ENCODE measurements at places on chromosomes 4 and X. TPM values are rescaled to one million over a fixed set of nuclear protein-coding genes. Genes with fewer than 3 reads are reported as not detected.

- H3K27ac ChIP-seq = no peak overlapping the region
- H3K36me3 ChIP-seq = no peaks in the 10 kb centered on the region
- no peak overlapping the region for H3K4me3 ChIP-seq
Observed at GRCh38 chr4:3444351-3445110, 2.8 kb downstream of the HGFAC start.

- DNase-seq = no peak
- H3K36me3 ChIP-seq = no peaks in the 10 kb centered on the region
- H3K4me1 ChIP-seq = no peaks in the 10 kb centered on the region
- no peak overlapping the region for H3K27ac ChIP-seq
Observed at GRCh38 chr4:40214661-40215418, 18.0 kb downstream of the RHOH start.

DNA sequence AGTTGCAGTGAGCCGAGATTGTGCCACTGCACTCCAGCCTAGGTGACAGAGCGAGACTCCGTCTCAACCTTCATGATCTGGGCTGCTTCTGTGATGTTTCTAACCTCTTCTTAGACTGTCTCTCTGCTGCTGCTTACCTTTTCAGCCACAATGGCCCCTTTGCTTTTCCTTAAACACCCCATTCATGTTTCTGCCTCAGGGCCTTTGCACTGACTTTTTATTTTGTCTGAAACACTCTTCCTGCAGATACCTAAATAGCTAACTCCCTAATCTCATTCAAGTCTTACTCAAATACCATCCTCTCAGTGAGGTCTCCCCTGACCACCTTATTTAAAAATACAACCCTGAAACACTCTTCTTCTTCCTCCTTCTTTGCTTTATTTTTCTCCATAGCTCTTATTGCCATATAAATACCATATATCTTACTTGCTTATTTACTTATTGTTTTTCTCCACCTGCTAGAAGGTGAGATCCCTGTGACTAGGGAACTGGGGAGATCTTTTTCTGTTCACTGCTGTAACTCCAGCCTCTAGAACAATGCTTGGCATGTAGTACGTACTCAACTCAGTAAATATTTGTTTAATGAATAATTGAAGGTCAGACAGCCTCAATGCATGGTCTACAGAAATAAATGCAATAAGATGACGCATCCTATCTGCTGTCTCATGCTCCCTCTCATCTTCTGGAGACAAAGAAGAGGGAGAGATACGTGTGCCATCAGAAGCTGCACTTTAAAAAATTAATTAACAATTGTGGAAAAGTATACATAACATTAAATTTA is 43.8 kb upstream of the SETD7 start:
- H3K36me3 ChIP-seq = no peaks in the 10 kb centered on the region
- DNase-seq = no peak
- H3K27me3 ChIP-seq = no peaks in the 10 kb centered on the region

DNA sequence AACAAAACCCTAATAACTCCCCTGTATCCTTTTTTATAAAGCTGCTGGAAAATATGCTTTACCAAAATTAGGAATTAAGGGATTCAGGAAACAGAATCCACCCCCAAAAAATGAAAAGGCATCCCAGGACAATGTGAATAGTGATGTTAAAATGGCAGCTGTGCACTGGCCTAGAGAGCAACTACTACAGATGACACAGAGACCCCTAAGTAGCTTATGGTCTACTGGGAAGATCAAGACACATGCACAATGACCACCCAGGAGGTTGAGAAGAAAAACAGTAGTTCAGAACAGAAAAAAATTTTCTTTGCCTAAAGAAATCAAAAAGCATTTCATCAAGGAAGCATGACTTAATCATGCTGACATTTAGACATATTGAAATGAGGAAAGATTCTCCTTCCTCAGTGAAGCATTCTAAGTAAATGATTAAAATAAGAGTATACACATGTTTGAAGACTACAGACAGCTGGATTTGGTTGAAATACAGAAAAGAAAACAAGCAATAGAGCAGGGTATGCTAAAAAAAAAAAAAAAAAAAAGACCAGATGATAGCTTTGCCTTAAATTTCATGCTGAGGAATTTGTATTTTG is 117.3 kb downstream of the WDFY3 start:
- no peaks in the 10 kb centered on the region for H3K4me1 ChIP-seq
- H3K36me3 ChIP-seq = no peaks in the 10 kb centered on the region
- no peak for DNase-seq
- H3K27me3 ChIP-seq = no peaks in the 10 kb centered on the region
- no peak overlapping the region for H3K4me3 ChIP-seq

DNA sequence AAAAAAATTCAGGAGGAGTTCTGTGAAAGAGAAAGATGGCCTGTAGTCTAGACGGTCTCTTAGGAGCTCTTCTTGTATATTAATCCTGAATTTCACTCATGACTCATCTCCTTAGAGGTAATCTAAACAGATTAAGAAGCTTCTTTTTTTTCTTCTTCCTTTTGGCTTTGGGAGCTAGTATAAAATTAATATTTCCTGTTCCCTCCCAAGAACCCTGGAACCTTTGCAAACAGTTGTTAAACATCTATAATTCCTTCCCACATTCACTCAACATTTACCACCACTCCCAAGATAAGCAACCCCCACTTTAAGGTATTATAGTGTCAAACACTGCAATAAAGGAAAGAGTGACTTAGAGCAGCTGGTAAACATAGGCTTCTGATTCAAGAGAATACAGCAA is 146.4 kb upstream of the EDNRA start:
- H3K4me3 ChIP-seq = no peak overlapping the region
- H3K4me1 ChIP-seq = no peaks in the 10 kb centered on the region
- DNase-seq = no peak
- H3K27ac ChIP-seq = no peak overlapping the region
- H3K36me3 ChIP-seq = no peaks in the 10 kb centered on the region

CCDC120 gene
- 4.3 TPM for total RNA-seq

F11 gene
- not detected for total RNA-seq
